Hematopoietic multipotent progenitor cell treated with erythropoietin and hydrocortisone succinate and interleukin-3 and kit ligand, for 8 days (in vitro differentiated cells): ENCODE measurements at places on chromosomes 11 and 22.
A peak's percentile ranks its signal among the peaks of the same experiment; 100 is the strongest.

- no peak for DNase-seq
These were observed 6.1 kb downstream of the CDC42EP1 start for GRCh38 chr22:37566329-37566837.

DNA sequence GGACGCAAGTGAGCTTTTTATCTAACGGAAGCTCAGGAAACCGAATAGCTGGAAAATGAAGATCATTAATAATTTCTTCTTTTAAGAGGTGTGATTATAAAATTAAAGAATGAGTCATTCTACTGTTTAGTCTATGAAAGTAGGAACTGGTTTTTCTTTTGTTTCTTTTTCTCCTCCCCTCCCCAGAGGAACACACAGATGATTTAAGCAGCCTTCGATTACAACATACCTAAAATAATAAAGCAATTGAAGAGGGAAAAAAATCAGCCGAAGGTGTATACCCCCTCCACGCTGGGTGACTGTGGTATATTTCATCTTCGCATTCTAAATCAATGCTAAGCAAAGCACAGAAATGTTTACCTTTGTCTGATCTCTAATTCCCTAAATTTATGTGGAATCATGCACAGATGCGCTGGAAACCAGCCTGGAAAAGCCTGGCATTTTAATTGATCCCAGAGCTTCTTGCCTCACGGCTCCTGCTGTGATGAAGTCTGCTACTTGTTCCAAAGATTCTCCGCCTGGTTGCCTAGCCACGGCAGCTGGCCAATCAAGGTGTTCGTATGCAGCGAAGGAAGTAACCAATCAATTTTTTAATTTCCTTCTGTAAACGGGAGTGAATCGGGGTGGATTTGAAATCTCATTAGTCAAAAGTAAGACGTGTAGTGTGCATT is 133.9 kb downstream of the FANCF start:
- no peak for DNase-seq

GRCh38 chr11:6443269-6444003 is 2.6 kb upstream of the HPX start:
- DNase-seq = peak; percentile 51

GRCh38 chr11:68684385-68685356 is at the start of gene GAL:
Gene GAL, plus strand, starts transcription at chr11:68684544. Its CDS starts 380 bp downstream, at chr11:68684924.
- peak; percentile 41 for DNase-seq

DNA sequence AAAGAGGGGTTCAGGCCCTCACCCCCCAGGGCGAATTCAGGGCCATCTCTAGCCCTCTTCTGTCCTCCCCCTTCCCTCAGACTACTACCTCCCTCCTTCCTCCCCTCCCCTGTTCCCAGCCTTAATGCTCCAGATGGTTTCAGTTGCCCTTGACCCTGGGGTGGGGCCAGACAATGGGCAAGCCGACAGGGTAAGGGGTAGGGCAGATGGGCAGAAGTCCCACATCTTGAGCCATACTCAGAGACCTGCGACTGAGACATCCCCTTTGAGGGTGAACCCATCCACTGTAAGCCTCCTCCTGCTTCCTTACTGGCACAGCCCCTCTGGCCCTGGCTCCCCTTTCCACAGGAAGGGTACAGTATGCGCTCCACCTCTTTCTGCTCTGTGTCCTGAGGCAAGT is 1.9 kb downstream of the RHBDD3 start:
- DNase-seq = no peak

DNA sequence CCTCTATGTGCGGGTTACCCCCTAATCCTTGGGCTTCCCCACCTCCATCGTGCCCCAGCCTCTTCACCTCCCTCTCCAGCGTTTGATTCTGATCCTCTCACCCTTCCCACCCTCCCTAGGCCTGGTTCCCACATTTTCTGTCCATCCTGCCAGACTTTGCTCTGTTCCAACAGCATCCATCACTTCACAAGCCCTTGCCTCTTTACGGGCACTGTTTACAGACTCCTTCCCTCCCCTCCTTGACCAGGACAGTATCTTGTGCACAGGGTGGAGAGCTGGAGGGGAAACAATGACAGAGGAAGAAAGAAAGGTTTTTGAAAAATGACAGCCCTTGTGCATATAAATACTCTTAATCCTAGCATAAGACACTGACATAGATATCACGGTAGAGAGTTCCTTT is 30.4 kb downstream of the FEZ1 start:
- no peak for DNase-seq

DNA sequence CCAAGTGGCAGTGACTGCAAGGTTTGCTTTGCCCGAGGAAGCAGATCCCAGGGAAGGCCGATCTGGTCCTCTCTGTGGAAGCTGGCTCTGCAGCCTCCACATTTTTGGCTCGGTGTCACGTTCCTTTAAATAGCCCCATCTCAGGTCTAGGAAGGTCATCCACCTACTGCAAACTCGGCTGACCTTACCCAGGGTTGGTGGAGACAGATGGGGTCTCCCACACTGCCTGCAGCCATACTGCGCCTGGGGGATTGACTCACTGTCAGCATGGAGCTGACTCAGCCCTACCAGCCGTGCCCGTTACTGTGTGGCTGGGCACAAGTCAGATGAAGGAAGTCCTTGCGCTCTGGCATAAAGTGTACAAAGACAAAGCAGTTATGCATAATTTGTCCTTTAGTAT is 16.9 kb downstream of the CDPF1 start:
- peak; percentile 80 for DNase-seq

- peak; percentile 59 for DNase-seq
These were observed 3.6 kb upstream of the OR51L1 start for GRCh38 chr11:4991060-4991459.

DNA sequence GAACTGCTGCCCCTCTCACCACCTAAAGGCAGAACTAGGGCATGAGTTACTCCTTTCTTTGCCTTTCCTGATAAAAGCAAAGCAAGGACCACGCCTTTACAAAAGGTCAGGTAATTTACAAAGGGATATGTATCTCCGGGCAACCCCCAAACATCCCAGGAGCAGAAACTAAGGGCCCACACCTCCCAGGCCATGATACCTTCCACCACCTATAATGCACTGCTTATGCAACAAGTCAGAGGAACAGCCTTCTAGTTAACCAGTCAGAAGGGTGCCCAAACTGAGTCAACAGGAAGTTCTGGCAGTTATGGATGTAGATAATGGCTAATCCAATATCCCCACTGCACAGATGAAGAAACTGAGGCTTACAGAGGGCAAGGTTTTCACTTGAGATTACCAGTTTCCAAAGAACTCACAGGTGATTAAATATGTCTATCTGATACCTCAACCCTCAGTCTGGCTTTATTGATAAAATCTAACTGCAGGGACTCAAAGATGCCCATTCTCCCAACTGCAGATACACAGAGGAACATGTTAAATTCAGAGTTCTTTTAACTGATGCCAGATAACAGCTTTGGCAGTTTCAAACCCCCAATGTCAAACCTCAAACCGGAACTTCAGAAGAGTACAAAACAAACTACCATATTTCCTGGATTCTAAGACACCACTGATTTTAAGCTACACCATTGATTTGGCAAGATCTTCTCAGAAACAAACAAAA is 16.8 kb upstream of the CASTOR1 start:
- peak; percentile 91 for DNase-seq

DNA sequence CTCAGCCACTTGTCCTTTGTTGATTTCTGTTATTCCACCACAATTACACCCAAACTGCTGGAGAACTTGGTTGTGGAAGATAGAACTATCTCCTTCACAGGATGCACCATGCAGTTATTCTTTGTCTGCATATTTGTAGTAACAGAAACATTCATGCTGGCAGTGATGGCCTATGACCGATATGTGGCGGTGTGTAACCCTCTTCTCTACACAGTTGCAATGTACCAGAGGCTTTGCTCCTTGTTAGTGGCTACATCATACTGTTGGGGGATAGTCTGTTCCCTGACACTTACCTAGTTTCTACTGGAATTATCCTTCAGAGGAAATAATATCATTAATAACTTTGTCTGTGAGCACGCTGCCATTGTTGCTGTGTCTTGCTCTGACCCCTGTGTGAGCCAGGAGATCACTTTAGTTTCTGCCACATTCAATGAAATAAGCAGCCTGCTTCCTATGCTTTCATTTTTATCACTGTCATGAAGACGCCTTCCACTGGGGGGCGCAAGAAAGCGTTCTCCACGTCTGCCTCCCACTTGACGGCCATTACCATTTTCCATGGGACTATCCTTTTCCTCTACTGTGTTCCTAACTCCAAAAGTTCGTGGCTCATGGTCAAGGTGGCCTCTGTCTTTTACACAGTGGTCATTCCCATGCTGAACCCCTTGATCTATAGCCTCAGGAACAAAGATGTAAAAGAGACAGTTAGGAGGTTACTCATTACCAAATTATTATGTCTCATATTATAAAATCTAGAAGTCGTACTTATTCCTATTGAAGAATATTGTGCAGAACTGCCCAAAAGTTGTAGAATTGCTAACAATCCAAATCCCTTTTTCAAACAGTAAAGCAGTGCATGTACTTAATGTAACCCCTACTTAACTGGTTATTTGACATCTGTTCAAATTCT is 53.2 kb downstream of the OR4C6 start:
- DNase-seq = peak; percentile 4

DNA sequence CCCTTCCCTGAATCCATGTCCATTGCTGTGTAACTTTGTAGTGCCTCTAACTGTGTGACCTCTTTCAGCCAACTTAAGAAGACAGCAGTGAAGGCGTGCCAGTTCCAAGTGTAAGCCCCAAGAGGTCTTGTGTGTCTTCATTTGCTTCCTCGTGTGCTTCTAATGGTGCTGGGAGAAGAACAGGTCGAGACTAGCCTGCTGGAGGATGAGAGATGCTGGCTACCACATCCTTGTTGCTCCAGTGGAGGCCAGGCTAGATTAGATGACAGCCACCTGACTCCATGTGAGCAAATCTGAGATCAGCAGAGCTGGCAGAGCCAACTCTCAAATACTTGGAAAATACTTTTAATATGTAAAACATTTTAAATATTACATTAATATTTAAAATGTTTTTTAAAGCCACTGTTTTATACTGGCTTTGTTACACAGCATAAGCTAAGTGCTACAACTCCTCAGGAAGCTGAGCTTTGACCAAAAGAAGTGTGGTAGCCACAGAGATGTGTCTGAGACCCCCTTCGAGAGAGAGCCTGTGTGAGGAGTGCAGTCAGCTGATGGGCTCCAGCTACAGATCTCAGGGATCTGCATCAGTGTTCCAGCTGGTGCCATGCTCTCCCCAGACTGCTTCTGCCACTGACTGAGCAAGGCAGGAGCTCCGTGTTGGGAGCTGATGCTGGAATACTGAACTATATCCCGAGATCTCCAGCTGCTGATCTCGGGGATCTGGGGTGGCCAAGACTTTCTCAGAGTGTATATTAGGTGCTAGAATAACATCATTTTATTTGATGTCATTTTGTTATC is 8.9 kb downstream of the KCNJ11 start:
- DNase-seq = no peak

DNA sequence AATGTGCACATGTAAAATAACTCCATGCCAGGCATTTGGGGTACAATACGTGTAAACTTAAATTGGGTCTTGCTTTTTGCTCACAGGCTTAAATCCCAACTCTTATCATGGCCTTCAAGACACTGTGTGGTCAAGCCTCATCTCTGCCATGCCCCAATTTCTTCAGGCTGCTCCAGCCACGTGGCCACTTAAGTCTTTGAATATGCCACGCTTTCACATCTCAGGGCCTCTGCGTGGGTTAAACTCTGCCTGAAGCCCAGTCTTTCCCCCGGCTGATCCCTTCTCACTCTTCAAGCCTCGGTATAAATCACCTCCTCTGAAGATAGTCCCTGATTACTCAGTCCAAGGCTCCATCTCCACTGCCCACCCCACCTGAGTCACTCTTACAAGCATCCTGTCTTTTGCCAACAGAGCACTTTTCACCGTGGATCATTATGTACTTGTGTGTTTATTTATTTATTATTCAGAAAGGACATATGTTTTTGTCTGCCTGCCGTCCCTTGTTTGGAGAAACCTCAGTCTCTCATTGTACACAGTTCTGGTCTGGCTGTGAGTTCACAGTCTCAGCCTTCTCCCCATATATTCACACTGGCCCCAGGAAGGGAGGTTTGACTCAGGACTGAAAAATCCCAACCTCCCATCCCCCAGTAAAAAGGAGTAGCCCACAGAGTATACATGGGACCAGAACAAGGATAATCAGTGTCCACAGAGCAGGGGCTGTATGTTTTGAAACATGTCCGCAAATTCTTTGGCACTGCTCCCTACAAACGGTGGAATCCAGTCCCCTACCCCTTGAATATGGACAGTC is 344.7 kb downstream of the MN1 start:
- DNase-seq = no peak

- DNase-seq = no peak
These were observed 378.4 kb upstream of the CHORDC1 start for GRCh38 chr11:90601261-90601660.

DNA sequence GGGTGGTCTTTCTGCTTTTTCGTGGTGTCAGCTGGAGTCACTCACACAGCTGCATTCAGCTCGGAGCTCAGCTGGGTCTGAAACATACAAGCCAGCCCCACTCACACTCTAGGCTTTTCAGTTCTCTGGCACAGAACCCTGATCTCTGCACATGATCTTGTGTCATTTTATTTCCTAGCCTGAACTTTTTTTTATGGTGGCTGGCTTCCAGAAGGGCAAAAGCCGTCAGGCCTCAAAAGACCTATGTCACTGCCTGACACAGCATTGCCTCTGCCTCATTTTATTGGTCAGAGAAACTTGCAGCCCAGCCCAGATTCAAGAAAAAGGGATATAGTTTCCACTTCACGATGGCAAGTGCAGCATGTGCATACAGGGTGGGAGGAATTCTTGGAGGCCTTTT is 117.8 kb downstream of the NTM start:
- no peak for DNase-seq

GRCh38 chr11:12177739-12178338 is 67.4 kb downstream of the MICAL2 start:
- peak; percentile 59 for DNase-seq

GRCh38 chr11:67299471-67300191 is 3.7 kb upstream of the SSH3 start:
- DNase-seq = no peak
